ENCODE measurements at places on chromosomes 1 and 21.

DNA sequence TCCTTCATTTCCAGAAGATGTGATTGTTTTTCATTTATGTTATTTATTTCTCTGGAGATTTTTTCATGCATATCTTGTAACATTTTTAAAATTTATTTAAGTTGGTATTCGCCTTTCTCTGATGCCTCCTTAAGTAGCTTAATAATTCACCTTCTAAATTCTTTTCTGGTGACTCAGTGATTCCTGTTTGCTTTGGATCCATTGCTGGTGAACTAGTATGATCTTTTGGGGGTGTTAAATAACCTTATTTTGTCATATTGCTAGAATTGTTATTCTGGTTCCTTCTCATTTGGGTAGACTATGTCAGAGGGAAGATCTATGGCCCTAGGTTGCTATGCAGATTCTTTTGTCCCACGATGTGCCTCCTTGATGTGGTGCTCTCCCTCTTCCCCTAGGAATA is 1347.2 kb upstream of the B3GALT2 start:
- peak; percentile 6 for DNase-seq

- DNase-seq = no peak
Observed at GRCh38 chr1:156684227-156684782, 7.1 kb upstream of the NES start.

GRCh38 chr21:44927587-44928461 is 7.1 kb upstream of the ITGB2 start:
- peak; percentile 83 for DNase-seq

GRCh38 chr1:1165485-1165884 is 8.2 kb upstream of the TTLL10 start:
- DNase-seq = no peak

DNA sequence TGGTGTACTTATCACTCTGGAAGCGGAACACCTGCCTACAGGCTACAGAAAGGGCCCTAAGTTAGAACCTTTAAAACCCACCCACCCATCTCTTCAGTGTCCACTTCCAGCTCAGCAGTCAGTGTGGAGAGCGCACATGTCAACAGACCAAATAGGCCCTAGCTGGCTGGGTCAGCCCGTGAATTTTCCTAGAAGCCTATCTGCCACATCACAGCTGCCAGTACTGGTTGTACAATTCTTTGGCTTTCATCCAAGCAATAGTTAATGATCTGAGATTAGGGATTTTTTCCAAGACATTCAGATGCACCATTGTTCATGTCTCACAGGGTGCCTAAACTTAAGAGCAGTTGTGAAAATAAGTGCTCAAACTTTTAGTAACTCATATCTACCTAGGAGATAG is 197.1 kb downstream of the KCNK2 start:
- DNase-seq = no peak

- DNase-seq = no peak
Observed at GRCh38 chr1:220730486-220730885, 17.6 kb upstream of the MTARC2 start.

DNA sequence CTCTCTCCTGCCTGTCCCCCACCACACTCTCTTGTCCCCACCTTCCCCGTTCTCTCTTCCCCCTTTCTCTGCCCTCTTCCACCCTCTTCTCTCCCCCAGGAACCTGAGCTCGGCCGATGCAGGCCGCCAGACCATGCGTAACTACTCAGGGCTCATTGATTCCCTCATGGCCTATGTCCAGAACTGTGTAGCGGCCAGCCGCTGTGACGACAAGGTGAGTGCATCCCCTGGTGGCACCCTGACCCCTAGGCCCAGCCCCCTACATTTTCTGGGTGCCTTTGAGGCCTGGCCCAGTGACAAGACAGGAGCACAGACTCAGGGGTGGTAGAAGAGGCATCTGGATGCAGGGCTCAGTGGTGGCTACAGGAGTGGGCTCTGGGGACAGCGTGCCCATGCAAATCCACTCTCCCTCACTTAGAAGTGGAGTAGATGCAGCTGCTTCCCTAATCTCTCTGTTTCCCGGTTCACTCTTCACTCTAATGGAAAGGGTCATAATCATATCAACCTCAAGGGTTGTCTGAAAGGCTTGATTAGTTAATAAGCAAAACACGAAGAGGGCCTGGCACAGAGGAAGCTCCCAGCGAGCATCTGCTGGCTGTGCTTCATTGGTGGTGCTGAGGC is 37.0 kb downstream of the PKP1 start:
- DNase-seq = no peak

DNA sequence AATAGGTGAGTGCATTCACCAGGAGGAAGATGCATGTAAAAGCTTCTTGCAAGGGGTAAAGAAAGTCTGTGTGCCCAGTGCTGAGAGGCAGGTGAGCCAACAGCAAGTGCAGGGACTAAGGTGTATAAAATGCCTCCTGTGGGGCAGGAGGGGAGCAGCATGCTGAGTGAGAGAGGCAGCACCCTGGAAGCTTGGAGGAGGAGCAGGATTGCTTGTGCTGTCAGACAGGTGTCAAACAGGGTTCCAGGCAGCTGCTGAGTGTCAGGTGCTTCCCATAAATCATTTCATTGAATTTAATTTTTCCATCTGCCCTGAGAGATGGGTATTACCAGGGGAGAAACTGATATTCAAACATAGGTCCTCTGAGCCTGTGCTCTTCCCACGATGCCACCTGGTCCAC is 13.9 kb downstream of the BSND start:
- DNase-seq = no peak

DNA sequence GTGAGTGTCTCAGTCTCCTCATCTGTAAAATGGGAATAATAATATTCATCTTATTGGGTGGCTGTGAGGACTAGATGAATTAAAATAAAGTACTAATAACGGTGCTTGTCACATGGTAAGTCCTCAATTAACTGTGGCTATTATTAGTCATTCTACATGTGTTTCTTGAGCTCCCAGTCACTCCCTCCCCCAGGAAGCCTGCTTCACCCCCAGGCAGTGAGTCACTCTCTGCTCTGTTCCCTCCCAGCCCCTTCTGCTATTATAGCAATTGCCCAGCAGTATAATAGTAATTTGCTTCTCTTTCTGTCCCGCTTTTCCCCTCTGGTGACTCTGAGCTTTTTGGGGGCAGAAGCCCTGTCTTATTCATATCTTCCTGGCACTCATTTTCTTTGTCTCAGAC is 102.0 kb downstream of the BEND5 start:
- DNase-seq = peak; percentile 83

DNA sequence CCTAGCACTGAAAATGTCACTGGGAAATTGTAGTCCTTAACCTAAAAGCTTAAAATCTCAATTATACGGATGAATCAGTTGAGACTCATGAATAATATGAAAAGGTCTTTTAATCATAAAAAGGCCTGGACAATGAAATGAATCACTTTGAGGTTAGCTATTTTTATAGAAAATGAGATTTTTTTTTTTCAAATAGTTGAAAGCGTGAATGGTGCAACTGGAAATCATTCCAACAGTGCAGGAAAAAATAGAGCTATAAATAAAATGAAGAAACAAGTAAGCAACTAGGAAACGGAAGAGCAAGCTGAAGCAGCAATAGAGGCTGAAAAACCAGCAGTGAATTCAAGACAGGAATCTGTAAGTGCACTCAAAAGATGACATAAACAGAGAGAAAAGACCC is 142.9 kb downstream of the BACH1 start:
- no peak for DNase-seq

DNA sequence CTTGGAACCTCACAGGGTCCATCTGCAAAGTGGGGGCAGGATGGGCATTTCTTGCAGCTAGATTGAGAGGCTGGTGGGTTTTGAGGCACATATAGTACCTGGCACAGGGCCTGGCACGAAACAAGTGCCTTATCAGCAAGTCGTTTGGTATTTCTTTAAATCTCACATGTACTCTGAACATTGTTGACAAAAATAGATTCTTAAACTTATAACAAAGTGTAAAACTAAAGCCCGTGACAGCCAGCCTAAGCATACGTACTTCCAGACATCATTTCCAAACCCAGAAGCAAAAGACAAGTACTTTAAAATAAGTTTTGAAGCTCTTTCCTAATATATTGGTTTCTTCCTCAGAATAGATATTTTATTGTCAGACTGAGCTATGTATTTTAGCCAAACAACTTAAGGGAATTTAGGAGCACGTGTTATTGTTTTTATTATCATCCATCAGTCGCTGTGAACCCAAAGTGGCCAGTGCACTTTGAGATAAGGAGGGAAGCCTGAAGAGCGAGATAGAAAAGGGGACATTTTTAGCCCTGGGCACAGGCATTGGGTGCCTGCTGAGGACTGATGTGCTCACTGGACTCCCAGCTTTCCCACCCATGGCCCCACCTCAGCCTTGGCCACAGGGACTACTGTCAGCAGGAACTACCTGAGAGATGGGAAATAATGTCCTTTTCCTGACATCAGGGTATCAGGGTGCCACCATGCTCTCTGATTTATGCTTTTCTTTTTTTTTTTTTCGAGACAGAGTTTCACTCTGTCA is 3.0 kb downstream of the FBLIM1 start:
- no peak for DNase-seq

DNA sequence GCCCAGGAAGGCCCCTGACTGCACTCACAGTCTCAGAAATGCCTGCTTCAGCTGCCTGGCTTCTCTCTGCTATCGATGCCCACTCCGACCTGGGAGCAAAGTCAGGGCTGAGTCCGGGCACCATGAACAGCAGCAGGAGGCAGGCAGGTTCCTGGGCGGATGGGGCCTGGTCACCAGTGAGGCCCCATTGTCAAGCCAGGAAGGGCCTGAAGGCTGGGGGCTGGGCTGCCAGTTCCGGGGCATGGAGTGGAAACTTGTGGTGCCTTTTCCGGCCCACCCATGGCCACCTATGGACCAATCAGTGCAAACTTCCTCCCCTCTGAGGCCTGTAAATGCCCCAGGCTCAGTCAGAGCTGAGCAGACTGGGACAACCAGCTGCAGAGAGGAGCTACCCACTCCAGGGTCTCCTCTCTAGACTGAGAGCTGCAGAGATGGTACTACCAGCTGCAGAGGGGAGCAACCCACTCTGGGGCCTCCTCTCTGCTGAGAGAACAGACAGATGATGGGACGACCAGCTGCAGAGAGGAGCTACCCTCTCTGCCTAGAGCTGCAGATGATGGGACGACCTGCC is 286.5 kb downstream of the SMYD3 start:
- DNase-seq = no peak

GRCh38 chr1:38269923-38270848 is 223.6 kb upstream of the POU3F1 start:
- no peak for DNase-seq

DNA sequence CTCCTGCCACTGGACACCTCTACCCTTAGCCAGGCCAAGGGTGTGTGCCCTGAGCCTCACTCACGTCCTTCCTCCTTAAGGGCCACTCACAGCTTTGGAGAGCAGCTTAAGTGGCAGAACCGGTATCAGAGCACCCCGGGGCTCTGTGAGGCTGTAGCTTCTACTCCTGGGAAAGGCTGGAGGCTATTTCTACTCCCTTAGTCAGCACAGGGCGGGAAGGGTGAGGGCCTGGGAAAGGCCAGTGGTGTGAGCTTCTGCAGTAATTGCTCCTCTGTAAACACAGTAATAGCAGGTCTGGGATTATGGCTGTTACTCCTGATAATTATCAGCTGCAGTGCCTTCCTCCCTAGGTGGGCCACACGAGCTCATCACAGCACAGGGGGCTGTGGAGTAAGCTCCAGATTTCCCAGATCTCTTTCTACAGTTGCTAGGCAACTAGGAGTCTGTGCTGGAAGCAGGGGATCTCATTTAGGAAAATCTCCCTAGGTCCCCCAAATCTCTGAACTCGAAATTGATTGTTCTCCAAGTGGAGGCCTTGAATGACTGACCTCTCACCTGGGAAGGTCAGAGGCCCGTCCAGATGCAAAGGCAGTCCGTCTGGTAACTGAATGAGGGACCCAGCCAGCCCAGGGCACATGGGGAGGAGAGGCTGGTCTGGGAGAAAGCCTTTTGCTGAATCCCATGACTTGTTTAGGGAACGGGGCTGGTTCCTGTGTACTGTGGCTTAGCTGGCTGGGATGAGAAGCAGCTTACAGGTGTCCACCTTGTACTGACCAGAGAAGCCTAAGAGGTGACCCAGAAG is 29.3 kb downstream of the IER5 start:
- DNase-seq = no peak

GRCh38 chr1:87329051-87329525 is 408 bp downstream of the LMO4 start:
- peak; percentile 45 for DNase-seq

- DNase-seq = no peak
Observed at GRCh38 chr1:227959325-227959860, 11.7 kb upstream of the WNT9A start.

DNA sequence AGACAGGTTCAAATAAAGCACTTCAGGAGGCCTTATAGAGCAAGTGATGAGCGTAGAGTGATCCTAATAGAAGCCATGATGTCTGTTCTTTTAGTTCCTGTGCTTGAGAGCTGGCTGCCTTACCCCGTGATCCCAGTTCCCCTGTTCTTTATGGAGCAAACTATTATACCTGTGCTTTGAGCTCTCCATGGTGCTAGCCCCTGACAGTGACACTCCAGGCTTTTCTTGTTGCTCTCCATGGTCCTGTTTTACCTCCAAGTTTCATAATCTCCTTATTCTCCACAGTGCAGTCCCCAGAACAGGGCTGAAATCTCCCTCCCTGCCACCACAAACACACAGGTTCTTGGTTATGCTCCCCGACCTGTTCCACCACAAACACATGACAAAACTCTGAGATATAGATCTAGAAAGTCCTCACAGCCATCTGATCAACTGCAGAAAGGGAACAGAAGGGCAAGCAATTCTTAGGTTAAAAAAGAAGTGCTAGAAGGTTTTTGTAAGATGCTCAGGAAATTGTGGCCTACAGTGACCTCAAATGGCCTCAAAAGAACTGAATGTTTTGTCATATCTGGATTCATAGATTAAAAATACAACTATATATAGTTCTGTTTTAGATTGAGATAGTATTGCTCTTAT is 6.0 kb downstream of the CADM3 start:
- DNase-seq = peak; percentile 66

- peak; percentile 42 for DNase-seq
Observed at GRCh38 chr1:218501161-218501560, 156.0 kb downstream of the TGFB2 start.

GRCh38 chr1:158024737-158025136 is 31.3 kb downstream of the KIRREL1 start:
- DNase-seq = peak; percentile 38

All from fibroblast of skin of back (primary cell).